Osteoblast (primary cell): ENCODE measurements at places on chromosomes 6 and 20. TPM values are rescaled to one million over a fixed set of nuclear protein-coding genes. Genes with fewer than 3 reads are reported as not detected.

The ETV7 gene
- total RNA-seq: 3.3 and 3.5 TPM in 2 replicates

The SPATS1 gene
- not detected in 2 replicates for total RNA-seq

The NKAIN4 gene
- not detected in 2 replicates for total RNA-seq

The CHD6 gene
- total RNA-seq: 32.2 and 34.2 TPM in 2 replicates

The CYP24A1 gene
- not detected in 2 replicates for total RNA-seq

The EMILIN3 gene
- total RNA-seq: not detected in 2 replicates

The THBD gene
- total RNA-seq: 0.29 and 0.36 TPM in 2 replicates

The FAM83C gene
- total RNA-seq: not detected in 2 replicates

The COL9A3 gene
- total RNA-seq: not detected in 2 replicates

The COL19A1 gene
- under 0.01 TPM in 1 of 2 replicates, not detected in the other for total RNA-seq

The NMBR gene
- not detected in 2 replicates for total RNA-seq

The TRIM10 gene
- total RNA-seq: not detected in 2 replicates

The LGSN gene
- not detected in 2 replicates for total RNA-seq

The HLA-DQA2 gene
- total RNA-seq: not detected in 2 replicates

The HS3ST5 gene
- not detected in 2 replicates for total RNA-seq

DNA sequence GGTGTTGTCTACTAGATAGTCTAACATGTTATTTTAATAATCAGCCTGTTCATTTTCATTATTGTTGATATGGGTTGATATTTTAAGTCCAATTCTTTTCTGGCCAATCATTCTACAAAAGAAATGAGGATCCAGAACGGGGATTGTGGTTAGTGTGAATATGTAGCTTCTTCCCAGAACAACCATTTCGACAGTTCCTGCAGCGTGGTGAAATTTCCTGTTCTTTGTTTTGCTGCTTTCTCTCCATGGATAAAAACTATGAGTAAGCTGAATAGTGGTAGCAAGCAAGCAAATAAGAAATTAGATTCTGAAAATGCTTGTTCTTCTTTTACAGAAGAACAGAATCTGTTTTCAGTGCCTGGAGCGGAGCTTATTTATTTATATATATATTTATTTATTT lies 65.5 kb upstream of the F13A1 start:
- no peaks in the 10 kb centered on the region for H3K27me3 ChIP-seq
- no peaks in the 10 kb centered on the region for H3K36me3 ChIP-seq
- H3K4me3 ChIP-seq: no peak overlapping the region
- DNase-seq: no peak

GRCh38 chr20:32649697-32650400 lies 23.9 kb downstream of the C20orf203 start:
- peak; percentile 53 for DNase-seq
- H3K4me1 ChIP-seq: no peaks in the 10 kb centered on the region
- no peak overlapping the region for H3K4me3 ChIP-seq
- peaks cover 5% of the 10 kb centered on the region for H3K27me3 ChIP-seq

DNA sequence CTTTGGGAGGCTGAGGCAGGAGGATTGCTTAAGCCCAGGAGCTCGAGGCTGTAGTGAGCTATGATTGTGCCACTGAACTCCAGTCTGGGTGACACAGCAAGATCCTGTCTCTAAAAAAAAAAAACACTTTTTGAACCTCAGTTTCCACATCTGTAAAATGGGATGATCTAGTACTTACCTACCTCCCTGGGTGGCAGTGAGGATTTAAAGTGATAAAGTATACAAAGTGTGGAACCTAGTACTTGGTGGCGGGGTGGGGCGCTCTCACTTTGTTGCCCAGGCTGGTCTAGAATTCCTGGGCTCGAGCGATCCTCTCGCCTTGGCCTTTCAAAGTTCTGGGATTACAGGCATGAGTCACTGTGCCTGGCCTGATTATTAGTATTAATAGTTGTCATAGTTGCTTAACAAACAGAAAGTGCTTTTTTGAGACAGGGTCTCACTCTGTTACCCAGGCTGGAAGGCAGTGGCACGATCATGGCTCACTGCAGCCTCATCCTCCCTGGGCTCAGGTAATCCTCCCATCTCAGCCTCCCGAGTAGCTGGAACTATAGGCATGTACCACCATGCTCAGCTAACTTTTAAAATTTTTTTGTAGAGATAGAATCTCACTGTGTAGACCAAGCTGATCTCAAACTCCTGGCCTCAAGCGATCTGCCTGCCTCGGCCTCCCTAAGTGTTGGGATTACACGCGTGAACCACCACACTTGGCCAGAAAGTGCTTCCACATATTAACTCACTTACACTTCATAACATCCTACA lies 7.0 kb upstream of the PLTP start:
- DNase-seq: no peak
- no peaks in the 10 kb centered on the region for H3K36me3 ChIP-seq
- H3K4me1 ChIP-seq: peaks cover 27% of the 10 kb centered on the region
- H3K27me3 ChIP-seq: no peaks in the 10 kb centered on the region
- H3K4me3 ChIP-seq: no peak overlapping the region

GRCh38 chr6:131823276-131823902 lies 15.6 kb downstream of the ENPP1 start:
- no peaks in the 10 kb centered on the region for H3K27me3 ChIP-seq
- H3K36me3 ChIP-seq: peaks cover 8% of the 10 kb centered on the region
- H3K27ac ChIP-seq: peak overlapping the region; percentile 5
- DNase-seq: no peak
- H3K4me3 ChIP-seq: no peak overlapping the region

GRCh38 chr20:32963176-32963575 lies 41.1 kb downstream of the SUN5 start:
- DNase-seq: no peak
- H3K4me3 ChIP-seq: no peak overlapping the region
- H3K27ac ChIP-seq: no peak overlapping the region
- H3K4me1 ChIP-seq: no peaks in the 10 kb centered on the region
- no peaks in the 10 kb centered on the region for H3K27me3 ChIP-seq

- no peak overlapping the region for H3K27ac ChIP-seq
- H3K4me3 ChIP-seq: no peak overlapping the region
- H3K4me1 ChIP-seq: no peaks in the 10 kb centered on the region
Observed at GRCh38 chr6:6818078-6818639, 229.6 kb downstream of the LY86 start.

GRCh38 chr6:80541181-80541580 lies 434.7 kb downstream of the BCKDHB start:
- peaks cover 55% of the 10 kb centered on the region for H3K4me1 ChIP-seq
- DNase-seq: peak; percentile 68
- no peak overlapping the region for H3K4me3 ChIP-seq
- H3K27me3 ChIP-seq: no peaks in the 10 kb centered on the region

DNA sequence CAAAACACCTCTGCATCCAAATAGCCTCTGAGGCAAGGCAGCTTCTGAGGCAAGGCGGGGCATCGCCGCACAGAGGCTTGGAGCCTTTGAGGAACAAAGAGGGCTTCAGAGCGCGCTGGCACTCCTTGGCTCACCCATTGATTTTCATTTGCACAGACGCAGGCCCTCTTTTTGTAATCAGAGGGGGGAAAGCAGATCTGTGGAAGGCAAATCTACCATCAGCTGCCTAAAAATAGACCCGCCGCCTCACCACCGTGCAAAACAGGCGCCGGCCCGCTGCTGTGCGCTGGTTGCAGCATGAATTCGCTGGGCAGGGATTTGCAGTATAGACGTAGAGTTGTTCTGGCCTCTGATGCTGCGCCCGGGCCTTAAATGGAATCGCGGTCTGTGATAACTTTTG lies 69.9 kb upstream of the STMND1 start:
- peak overlapping the region; percentile 89 for H3K27ac ChIP-seq
- no peak for DNase-seq
- H3K4me1 ChIP-seq: peaks cover 20% of the 10 kb centered on the region
- H3K36me3 ChIP-seq: no peaks in the 10 kb centered on the region
- no peaks in the 10 kb centered on the region for H3K27me3 ChIP-seq

DNA sequence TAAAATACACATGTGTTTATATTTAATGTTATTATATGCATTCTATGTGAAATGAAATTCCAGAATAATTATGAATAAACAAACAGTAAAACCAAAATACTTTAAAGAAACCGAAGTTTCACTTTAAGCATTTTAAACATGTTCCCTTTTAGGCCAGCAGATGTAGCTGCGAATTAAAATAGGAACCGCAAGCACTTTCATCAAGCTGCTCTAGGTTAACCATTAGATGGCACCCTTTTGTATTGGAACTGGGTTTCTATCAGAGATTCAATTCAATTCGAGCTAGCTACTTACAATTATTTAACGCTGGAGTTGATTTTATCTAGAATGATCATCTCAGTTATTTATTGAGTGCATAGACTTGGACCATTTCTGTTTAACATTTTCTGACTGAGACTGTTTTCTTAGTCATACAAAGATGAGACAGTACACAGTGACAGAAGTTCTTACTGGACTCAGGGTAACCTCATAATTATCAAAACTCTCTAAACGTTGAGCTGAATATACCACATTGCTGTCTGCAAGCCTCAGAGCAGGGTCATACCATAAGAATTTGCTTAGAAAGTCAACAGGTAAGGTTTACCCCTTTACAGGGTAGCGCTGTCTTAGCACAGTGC lies 8.5 kb downstream of the TMEM242 start:
- H3K36me3 ChIP-seq: peaks cover 42% of the 10 kb centered on the region
- H3K27ac ChIP-seq: no peak overlapping the region
- H3K4me1 ChIP-seq: peaks cover 10% of the 10 kb centered on the region
- no peaks in the 10 kb centered on the region for H3K27me3 ChIP-seq
- DNase-seq: peak; percentile 76

GRCh38 chr20:32195581-32195980 lies 12.0 kb downstream of the PLAGL2 start:
- peaks cover 40% of the 10 kb centered on the region for H3K36me3 ChIP-seq
- no peak overlapping the region for H3K4me3 ChIP-seq
- H3K27ac ChIP-seq: no peak overlapping the region

DNA sequence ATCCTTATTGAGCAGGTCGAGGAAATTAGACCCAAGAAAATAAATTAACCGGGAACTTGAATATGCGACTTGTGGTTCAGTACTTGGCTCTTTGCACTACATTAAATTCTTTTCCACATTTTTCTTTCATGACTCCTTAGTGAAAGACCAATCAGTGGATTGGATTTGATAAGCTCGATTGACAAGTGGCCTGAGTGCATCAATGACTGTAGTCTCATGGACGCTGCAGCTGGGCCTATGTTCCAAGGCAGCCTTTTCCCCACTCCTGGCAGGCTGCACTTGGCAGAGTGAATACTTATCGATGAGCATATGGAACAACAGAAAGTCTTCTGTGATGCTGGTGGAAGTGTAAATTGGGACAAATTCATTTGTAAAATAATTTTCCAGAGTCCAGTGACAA lies 210.8 kb upstream of the EXOC2 start:
- H3K36me3 ChIP-seq: no peaks in the 10 kb centered on the region
- no peaks in the 10 kb centered on the region for H3K4me1 ChIP-seq
- DNase-seq: no peak

- no peaks in the 10 kb centered on the region for H3K4me1 ChIP-seq
- H3K27me3 ChIP-seq: no peaks in the 10 kb centered on the region
- DNase-seq: no peak
- no peak overlapping the region for H3K27ac ChIP-seq
- no peak overlapping the region for H3K4me3 ChIP-seq
- H3K36me3 ChIP-seq: no peaks in the 10 kb centered on the region
Observed at GRCh38 chr20:20267685-20268370, 100.1 kb upstream of the INSM1 start.

- no peaks in the 10 kb centered on the region for H3K4me1 ChIP-seq
- no peak overlapping the region for H3K4me3 ChIP-seq
- H3K36me3 ChIP-seq: no peaks in the 10 kb centered on the region
- DNase-seq: no peak
- no peak overlapping the region for H3K27ac ChIP-seq
Observed at GRCh38 chr20:13142143-13142542, 78.9 kb upstream of the ISM1 start.

GRCh38 chr6:3868544-3868943 lies 19.4 kb downstream of the FAM50B start:
- no peaks in the 10 kb centered on the region for H3K36me3 ChIP-seq
- no peaks in the 10 kb centered on the region for H3K27me3 ChIP-seq
- peak overlapping the region; percentile 21 for H3K4me3 ChIP-seq
- peak; percentile 64 for DNase-seq

- H3K4me3 ChIP-seq: no peak overlapping the region
- no peak overlapping the region for H3K27ac ChIP-seq
- no peaks in the 10 kb centered on the region for H3K4me1 ChIP-seq
- no peaks in the 10 kb centered on the region for H3K36me3 ChIP-seq
- peaks cover 67% of the 10 kb centered on the region for H3K27me3 ChIP-seq
- no peak for DNase-seq
Observed at GRCh38 chr6:41375598-41376151, 40.3 kb downstream of the NCR2 start.

GRCh38 chr6:73699676-73700459 lies 3.9 kb downstream of the CD109 start:
- no peak for DNase-seq
- peaks cover 15% of the 10 kb centered on the region for H3K36me3 ChIP-seq
- H3K4me1 ChIP-seq: peaks cover 32% of the 10 kb centered on the region
- no peaks in the 10 kb centered on the region for H3K27me3 ChIP-seq

DNA sequence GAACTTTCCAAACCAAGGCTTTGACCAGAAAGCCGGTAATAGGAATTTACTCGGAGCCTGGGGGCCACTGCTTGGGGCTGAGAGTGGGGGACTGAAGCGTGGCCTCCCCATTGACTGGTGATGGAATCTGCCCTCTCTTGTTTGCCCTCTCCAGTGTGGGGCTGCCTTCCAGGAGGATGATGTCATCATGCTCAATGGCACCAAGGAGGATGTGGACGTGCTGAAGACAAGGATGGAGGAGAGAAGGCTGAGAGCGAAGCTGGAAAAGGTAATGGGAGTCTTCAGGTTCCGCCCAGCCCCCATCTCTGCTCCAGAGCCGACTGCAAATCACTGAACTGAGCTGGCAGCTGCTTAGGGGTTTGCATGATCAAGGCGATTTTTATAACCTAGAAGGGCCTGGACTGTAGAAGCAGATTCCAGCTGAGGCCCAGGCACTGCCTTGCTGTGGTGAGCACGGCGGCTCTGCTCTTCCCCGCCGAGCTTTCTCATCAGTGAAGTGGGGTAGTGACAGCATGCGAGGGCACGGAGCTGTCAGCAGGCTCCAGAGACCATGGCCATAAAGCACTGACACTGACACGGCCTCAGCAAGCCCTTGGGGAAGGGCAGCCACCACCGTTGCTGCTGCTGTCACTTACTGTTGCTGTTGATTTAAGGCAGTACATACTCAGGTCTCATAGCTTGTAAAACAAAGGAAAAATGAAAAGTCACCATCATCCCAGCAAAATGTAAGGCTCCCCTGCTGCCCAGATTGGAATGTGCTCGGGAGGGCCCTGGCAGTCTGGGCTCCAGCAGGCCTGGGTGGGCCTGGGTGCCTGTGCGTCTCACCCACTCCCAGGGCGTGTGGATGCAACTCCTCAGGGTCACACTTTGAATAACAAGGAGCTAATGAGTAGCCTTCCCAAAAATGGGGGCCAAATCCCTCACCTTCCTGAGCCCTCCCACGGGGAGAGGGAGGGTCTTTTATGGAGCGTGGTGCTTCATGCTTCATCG lies 11.1 kb upstream of the FAM209A start:
- H3K4me3 ChIP-seq: no peak overlapping the region
- DNase-seq: no peak
- peaks cover 17% of the 10 kb centered on the region for H3K36me3 ChIP-seq

DNA sequence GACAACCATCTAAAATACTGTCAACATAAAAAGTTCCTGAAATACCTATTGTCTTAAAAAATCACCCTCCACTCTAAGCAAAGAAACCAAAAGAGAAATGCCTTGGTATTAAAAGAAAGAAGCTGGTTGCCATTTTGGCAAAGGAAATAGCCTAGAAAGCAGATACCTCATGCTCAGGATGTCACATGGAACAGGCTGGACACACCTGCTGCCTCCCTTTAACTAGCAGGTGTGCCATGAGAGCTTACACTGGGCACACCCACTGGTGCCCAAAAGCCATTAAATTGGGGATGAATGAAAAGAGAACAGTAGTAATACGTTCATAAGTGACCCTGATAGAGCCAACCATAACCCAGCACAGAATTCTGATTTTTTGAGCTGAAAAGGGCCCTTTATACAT lies 1.5 kb downstream of the SLC23A2 start:
- peaks cover 17% of the 10 kb centered on the region for H3K4me1 ChIP-seq
- peak overlapping the region; percentile 85 for H3K4me3 ChIP-seq
- H3K27me3 ChIP-seq: no peaks in the 10 kb centered on the region
- no peaks in the 10 kb centered on the region for H3K36me3 ChIP-seq
- no peak for DNase-seq
